ENCODE measurements at places on chromosomes 11 and 22.

DNA sequence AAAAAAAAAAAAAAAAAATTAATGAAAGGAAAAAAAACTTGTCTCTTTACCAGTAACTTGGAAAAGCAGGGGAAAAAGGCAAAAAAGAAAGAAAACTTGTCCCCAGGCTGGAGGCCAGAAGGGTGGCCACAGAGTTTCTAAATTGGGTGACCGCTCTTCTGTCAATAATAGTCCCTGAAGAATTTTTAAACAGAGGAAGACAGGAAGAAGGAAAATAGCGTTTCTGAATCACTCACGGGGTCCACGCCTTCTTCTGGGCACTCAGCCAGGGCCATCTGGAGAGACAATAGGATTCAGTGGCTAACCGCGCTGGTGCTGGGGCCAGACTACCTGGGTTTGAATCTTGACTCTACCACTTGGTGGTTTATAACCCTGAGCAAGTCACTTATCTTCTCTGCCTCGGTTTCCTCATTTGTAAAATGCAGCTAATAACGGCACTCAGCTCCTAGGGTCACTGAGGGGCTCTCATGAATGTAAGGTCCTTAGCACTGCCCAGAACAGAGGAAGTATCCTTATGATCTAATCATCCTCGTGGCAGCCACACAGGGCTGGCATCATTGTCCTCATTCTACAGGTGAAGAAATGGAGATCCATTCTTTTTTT is 7.0 kb downstream of the C11orf86 start:
- DNase-seq: peak; percentile 52

DNA sequence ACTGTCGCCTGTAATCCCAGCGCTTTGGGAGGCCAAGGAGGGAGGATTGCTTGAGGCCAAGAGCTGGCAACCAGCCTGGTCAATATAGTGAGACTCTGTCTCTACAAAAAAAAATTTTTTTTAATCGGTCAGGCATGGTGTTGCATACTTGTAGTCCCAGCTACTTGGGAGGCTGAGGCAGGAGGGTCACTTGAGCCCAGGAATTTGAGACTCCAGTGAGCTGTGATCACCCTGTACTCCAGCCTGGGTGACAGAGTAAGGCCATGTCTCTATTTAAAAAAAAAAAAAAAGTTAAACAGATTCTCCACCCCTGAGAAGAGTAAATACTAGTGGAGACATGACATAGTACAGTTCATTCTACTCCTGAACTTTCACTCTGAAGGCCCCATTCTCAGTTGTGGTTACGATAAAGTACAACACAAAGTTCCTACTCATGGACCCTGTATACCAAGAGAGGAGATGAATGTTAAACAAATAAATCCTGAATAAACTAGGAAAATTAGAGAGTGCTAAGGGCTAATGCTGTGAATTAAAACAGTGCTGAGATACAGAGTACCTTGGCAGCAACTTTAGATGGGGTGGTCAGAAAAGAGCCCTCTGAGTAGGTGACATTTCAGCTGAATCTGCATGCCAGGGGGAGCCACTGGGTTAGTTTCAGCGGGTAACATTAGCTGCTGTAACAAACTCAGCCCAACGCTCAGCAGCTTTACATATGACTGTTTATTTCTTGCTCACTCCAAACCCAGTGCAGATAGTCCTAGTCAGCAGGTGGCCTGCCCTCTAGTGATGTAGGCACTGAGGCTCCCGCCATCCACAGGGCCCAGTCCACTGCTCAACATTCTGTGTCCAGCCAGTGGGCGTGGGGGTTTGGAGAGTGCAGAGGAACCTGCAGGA is 75.1 kb downstream of the DBX1 start:
- no peak for DNase-seq

- no peak for DNase-seq
Measured at GRCh38 chr22:45600790-45601730, 70.6 kb upstream of the ATXN10 start.

DNA sequence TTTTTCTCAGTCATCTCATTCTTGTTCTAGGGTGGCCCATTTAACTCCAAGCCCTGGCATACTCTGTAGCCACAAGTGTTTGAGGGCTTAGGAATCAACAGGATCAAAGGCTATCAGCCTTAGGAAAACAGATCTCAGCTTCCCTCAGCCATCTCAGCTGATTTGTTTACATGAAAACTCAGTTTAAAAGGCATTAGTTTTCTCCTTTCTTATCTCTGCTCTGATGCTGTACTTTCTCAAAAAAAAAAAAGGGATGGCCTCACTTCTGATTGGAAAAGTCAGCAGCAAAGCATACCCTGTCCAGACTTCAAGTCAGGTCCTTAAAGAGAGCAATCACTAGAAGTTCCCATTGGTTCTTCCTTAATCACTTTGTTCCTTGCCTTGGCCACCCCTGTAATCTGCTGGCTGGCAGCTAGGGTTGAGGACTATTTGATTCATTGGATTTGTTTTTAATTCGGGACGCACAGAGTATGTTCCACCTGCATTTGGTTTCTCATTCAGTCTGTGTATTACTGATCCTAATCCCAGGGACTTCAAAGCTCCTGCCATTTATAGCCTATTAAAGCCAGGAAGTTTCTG is 102.8 kb downstream of the EXT2 start:
- peak; percentile 87 for DNase-seq

DNA sequence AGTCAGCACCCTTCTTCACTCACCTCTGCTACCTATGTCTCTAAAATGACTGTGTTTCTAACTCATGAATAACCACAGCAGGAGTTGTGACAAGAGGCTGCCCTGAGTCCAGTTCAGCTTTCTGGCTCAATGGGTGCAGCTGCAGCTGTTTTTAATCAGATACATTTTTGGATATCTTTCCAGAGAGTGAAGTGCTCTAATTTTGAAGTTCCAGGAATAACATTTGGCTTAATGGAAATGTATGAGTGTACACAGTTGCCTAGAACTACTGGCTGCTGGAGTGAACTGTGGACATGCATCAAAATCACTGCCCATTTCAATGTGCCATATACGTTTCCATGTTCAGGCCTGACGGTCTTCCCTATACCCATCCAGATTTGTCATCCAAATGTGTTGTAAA is 769.5 kb upstream of the ANO3 start:
- DNase-seq: peak; percentile 28

DNA sequence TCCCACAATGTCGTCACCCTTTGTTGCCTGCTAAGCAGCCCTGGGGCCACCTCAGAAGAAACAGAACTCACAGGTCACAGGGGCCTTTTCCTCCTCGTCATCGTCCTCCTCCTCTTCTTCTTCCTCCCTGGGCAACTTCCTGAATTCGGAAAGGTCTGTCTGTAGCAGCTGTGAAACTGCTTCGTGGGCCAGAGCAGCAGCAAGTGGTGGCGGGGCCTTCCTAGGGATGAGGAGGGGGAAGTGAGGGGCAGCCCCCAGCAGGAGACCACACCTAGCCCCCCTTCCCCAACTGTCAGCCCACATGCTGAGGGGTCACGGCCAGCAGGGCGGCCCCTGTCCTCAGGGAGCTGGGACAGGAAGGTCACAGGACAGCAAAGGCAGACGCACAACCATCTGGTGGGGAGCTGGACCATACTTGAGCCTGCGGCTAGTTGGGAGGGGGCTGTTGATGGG is 13.2 kb downstream of the PPM1F start:
- DNase-seq: no peak

DNA sequence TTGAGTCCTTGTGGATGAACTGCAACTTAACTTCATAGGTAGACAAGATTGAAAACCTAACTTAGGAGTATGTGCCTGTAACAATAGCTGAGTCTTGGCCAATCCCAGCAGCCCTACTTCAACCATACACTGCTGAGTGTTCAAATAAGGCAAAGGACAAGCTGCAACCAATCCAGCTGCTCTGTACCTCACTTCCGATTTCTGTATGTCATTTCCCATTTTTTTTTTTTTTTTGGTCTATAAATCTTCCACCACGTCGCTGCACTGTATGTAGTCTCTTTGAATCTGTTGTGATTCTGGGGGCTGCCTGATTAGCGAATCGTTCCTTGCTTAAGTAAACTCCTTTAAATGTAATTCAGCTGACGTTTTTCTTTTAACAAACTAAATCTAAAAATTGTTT is 35.4 kb upstream of the FLI1 start:
- no peak for DNase-seq

GRCh38 chr11:38219636-38220035 is 1621.6 kb upstream of the RAG2 start:
- DNase-seq: no peak

GRCh38 chr11:73520353-73521061 is 77.4 kb downstream of the FAM168A start:
- DNase-seq: peak; percentile 21

- DNase-seq: no peak
Measured at GRCh38 chr11:10303558-10304363, 1.1 kb upstream of the ADM start.

GRCh38 chr22:39264349-39265038 is 19.7 kb upstream of the PDGFB start:
- DNase-seq: peak; percentile 34

GRCh38 chr11:105573091-105573490 is 36.8 kb upstream of the GRIA4 start:
- no peak for DNase-seq

GRCh38 chr22:21967693-21968271 is 14.8 kb downstream of the TOP3B start:
- DNase-seq: no peak

DNA sequence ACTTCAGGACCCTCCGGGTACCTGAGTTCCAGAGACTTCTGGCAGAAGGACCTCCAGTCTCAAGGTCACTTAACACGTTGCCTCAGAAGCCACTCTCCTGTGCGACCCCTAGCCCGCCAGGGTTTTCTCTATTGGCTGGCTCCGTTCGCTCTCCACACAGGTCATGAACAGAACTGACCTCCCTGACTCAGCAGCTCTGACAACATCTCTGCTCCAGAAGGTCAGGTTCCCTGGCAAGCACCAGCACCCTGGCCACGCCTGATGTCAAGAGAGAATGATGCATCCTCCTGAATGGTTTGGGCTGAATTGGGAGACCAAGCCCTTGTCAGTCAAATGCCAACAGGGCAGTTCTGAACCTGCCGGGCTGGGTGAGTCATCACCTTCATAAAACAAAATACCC is 84.3 kb upstream of the TMEM45B start:
- DNase-seq: no peak

- DNase-seq: no peak
Measured at GRCh38 chr11:109421981-109422869, at the start of gene C11orf87. TSS of gene C11orf87 (plus strand) at chr11:109422190. CDS start at chr11:109423634, 1,444 bp downstream.

- no peak for DNase-seq
Measured at GRCh38 chr11:13236626-13237025, 41.0 kb upstream of the BMAL1 start.

GRCh38 chr11:69219991-69220390 is 64.3 kb downstream of the SMIM38 start:
- DNase-seq: no peak

GRCh38 chr22:37686002-37686982 is at the start of gene NOL12:
TSS of gene NOL12 (plus strand) at chr22:37686343. CDS start at chr22:37686393, 50 bp downstream.
- DNase-seq: peak; percentile 93

GRCh38 chr11:86447763-86448480 is 73.2 kb downstream of the CCDC81 start:
- DNase-seq: no peak

GRCh38 chr22:29663180-29663821 is 56.5 kb upstream of the CABP7 start:
- DNase-seq: no peak

All from umbilical cord (tissue), 2 donors.